ENCODE measurements at places on chromosomes 16 and 17.

GRCh38 chr16:12168074-12169000, 191.8 kb downstream of the SNX29 start:
- DNase-seq = no peak

GRCh38 chr17:49748791-49749190, 15.1 kb downstream of the FAM117A start:
- DNase-seq = no peak

- DNase-seq = no peak
Observed at GRCh38 chr17:76635039-76635438, 8.5 kb downstream of the ST6GALNAC1 start.

DNA sequence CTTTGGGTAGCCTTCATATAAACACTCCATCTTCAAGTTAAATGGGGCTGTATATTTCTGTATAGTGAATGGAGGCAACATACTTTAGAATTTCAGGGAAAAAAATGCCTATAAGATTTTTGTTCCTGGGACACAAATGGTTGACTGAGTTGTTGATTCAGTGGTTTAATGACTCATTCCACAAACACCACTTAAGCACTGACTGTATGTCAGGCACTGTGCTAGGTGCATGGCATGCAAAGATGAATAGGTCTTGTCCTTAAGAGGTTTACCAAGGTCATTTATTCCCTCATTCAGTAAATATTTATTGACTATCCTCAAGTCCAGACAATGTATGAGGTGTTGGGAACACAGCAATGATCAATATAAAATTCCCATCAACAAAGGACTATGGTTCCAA, 417.1 kb downstream of the CA10 start:
- DNase-seq = no peak

GRCh38 chr17:76250141-76250540, 9.8 kb upstream of the RNF157 start:
- DNase-seq = no peak

DNA sequence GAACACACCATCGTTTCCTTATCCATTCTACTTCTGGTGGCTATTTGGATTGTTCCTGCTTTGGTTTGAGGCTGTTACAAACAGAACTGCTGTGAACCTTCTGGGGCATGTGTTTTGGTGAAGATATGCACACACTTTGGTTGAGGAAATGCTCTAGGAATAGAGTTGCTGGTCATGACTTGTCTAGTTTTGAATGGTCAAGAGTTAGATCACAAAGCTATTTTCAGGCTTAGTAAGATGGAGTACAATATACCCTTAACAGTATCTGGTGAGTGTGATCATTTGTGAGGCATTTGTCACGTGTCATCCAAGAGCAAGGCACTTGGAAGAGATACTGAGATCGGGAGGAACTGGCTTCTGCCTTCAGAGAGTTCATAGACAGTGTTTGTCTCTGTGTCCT, 47.0 kb upstream of the CACNG5 start:
- no peak for DNase-seq
